ENCODE measurements at places on chromosomes 11 and 22.

DNA sequence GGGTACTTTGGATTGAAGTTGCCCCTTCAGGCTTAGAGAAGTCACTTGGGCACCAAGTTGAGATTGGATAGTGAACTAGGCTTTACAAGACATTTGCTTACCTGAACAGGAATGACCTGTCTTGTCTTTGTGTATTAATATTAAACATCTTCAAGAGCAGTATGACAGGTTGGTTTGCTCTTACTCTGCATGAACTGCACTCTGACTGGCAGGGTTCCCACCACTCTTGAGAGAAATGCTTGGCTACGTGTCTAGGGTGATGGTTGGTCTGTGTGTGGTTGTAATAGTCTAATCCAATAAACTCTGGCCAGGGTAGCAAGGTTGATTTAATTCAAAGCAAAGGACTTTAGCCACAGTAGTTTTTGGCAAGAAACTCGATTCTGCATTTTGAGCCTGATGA, 20.1 kb upstream of the SPTBN2 start:
- DNase-seq: no peak

DNA sequence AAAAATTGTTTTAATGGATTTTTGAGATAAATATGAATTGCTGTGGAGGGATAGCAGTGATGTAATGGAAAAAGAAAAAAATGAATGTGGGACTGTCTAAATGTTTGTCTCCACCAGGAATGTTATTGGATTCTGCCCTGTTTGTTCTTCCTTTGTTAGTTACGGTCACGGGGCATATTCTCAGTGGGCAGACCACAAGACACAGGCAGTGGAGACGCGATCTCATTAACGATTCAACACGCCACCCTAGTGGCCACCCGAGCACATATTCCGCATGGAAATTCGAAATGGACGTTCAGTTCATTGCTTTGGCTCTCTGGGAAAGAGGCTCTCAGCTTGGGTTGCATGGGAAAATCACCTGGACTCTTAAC, 151.8 kb upstream of the TTC12 start:
- DNase-seq: no peak

- DNase-seq: no peak
Observed at GRCh38 chr11:46212720-46213119, 64.7 kb upstream of the CREB3L1 start.

DNA sequence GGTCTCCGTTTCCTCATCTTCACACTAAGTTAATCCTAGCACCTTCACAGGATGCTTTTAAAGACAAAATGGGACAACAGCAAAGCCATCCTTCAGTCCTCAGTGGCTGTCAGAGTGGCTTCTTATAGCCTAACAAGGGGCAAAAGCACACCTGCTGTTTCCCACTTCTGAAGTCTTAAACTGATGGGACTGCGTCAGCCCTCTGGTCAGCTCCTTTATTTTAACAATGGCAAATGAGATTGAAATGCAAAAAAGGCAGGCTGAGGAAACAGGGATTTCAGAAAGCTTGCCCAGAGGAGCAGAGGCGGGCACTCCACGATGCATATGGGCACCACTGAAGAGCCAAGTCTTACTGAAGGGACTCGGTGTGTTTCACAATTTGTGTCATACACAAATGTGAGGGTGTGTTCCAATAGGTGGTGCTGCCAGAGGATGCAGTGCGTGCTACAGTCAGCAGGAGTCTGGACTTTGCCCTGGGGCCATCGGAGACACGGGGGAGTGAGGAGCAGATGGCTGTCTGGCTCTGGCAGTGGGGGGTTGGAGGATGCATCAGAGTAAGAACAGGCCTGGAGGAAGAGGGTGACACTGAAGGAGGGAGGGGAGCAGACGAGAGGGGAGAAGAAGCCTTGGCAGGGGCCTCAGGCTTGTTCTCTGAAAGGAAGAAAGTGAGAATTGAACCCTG, 47.3 kb downstream of the TENM4 start:
- DNase-seq: no peak

DNA sequence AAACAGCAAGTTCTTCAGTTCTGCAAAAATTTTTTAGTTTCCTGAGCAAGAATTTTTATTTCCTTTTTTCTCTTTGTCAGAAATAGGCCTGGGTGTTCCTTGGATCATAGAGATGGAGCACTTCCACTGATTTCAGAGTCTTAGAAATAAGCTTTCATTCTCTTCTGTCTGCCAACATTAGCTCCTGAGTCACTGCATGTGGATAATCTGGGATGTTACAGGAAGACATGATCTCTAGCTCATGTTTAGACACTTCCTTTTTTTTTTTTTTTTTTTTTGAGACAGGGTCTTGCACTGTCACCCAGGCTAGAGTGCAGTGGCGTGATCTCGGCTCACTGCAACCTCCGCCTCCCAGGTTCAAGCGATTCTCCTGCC, 13.2 kb upstream of the TMEM218 start:
- DNase-seq: no peak

DNA sequence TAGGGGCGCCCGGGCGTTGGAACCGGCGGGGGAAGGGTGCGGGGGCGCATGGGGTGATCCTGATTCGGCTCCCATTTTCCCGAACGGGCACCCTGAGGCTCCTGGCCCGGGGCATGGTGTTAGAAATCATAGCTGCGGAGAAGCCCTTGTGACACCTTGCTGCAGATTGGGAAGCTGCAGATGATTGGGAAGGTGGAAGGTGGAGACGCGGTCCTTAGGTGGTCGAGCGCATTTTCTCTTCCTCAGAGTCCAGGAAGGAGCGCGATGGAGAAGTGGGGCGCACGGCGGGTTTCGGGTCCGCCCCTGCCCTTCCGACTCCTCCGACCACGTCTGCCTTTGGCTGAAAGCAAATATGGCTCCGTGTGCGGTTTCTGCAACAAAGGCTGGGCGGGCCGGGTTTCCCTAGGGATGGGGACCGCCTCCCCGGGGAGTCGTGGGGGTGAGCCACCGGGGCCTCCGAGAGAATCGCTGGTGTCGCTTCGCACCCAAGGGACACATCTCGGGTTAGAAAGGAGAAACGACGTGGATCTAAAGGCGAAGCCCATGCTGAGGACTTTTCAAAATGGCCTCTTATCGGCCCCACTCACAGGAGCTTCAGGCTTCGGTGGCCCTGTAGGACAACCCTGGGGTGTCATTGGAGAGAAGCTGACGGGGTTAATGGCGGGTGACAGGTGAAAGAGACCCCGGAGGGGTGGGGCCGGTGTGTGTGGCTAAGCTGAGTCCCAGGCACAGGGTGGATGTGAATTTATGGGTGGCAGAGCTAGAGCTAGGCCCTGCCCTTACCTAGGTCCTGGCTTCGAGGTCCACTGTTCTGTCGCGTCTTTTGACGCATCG, 707 bp upstream of the FTH1 start:
- DNase-seq: peak; percentile 26

- DNase-seq: no peak
Observed at GRCh38 chr22:39664485-39665200, 94.1 kb downstream of the CACNA1I start.

GRCh38 chr11:120956710-120957495, 67.0 kb upstream of the TBCEL start:
- DNase-seq: no peak

DNA sequence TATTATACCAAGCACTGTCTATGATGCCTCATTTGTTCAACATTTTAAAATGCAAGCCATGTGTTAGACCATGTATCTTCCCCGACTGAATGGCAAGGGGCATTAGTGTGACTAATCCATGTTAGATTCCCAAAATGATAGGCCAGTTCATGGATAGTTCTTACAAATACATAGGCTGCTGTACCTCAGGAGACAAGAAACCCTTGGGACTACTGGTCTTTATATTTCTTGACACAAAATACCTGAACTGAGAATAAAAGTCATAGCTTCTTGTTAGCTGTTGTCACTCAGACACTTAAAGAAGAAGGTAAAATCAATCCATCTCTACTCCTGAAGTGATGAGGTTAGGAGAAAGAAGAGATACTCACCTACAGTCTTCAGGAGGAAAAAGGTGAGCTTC, at the start of gene OR8D4:
Gene OR8D4, plus strand, starts transcription at position 301 of the 400 bp plus-strand sequence. CDS start 4,265 bp downstream, outside the sequence.
- no peak for DNase-seq

DNA sequence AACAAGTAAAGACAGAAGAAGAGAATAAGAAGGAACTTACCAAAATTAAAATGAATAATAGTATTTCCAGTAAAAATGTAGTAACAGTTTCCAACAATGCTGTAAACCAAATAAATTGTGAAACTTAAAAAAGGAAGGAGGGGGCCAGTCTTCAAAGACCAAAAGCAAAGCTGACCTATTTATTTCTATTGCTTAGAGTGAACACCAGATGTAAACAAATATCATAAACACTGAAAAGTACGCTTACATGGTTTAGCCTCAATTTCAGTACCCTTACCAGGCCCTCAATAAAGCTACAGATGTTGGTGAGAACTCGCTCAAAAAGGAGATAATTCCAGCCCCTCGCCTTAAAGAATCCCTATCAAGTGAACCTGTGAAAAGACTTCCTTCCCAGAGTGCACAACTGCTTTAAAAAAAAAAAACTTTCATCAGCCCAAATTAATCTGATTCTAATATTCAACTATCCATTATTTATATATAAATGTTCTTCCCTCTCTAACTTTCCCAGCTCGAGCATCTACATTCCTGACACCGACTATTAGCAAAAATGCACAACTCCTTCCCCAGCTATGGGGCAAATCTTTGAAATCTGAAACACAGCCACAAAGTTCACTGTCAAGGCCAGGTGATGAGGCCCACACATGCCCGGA, 2.4 kb downstream of the PHF21A start:
- DNase-seq: no peak

DNA sequence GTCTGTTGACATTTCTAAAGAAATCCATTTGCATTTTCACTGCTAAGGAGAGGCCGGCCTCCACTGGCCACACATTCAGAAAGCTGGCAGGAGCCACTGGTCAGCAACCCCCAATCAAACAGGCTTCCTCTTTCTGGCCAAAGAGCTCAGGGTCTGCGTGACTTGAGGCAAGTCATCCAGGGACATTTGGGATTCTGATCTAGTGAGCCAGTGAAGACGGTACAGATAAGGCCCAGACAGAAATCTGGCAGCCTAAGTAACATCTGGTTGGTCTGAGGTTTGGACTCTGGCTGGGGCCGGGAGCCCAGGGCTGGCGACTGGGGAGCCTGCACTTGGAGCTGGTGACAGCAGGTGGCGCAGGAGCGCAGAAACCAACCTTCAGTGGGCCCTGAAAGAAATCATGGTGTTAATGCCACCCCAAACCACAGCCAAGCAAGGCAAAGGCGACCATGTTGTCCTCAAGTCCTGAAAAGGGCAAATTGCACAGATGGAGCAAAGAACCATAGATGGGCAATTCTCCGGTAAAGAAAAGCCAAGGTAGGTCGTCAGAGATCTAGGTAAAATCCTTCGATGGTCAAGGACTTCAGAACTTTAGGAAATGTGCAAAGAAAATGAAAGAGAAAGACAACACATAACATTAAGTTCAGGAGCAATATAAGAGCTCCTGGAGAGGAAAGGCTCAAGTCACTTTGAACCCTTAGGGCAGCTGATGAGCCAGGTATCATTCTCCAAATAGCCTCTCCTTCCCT, 99.4 kb upstream of the BLID start:
- no peak for DNase-seq

DNA sequence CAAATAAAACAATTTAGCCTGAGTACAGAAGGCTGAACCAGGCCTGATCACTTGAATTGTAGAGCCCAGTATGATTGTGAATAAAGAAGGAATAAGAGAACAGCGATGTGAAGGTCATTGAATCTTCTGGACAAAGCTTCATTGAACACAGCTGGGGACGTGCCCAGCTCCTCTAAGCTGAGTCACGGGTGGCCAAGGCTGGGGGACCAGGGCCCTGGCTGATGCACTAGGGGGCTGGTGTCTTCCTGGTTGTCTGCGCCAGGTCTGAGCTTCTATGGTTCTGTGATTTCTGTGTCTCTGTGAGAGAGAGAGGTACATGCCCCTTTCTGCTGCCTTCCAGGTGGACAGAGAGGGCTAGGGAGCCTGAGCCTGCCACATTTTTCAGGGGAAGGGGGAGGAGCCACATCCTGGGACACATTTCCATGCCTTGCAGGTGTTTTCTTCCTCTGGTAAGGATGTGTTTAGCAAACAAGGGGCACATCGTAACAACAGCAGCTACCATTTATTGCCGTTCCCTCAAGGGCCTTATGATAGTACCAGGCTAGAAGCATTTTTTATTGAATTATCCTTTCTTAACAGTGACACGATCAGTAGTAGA, 135.7 kb downstream of the C11orf91 start:
- no peak for DNase-seq

- no peak for DNase-seq
Observed at GRCh38 chr11:124170801-124171586, 12.2 kb upstream of the OR10D3 start.

GRCh38 chr11:113715882-113716625, 9.9 kb upstream of the TMPRSS5 start:
- DNase-seq: no peak

DNA sequence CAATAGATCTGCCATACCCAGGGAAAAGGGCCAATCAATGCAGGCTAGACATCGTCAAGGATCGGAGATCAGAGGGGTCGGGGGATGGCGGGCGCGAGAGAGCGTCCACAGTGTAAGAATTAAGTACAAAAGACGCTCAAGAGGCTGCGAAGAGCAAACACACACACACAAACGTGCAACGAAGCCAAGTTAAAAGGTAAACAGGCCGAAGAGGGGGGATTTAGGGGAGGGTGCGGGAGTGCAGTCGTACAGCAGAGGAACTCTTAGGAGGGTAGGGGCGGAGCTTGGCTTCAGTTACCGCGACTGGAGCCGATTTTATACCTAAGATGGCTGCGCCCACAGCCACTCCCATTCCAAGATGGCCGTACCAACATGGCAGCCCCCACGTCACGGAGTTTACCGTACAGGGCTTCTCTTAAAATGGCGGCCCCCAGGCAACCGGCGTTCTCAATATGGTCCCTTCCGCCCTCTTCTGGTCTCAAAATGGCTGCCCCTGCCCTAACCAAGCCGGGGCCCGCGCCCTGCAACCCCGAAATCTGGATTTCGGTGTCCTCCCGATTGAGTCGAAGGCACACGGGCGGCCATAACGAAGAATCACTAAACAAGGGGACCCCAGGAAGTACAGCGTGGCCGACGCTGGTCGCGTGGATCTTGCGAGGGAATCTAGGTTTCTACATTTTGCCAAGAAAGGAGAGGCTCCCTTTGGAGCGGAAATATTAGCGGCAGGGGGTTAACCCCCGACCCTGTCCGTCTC, 1.9 kb downstream of the GNG3 start:
- DNase-seq: peak; percentile 95

DNA sequence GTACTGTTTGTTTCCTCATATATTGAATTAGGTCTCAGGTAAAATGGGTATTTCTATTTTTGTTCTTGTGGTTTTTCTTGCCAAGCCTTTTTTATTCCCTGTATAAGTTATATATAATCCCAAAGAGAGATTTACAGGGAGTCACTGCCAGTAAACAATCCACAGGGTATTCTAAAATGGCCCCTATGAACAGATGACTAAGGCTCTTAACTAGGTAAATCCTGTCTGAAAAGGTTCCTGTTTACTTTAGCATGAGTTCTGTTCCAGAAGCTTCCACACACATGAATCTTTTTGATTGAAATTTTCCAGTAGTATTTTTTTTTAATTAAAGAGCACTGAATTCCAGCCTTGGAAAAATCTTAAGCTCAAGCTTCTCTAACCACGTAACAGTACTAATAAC, 552.8 kb upstream of the CCDC179 start:
- DNase-seq: no peak

GRCh38 chr11:128663824-128664223, 30.0 kb upstream of the FLI1 start:
- DNase-seq: no peak

GRCh38 chr22:42984397-42984796, 30.6 kb downstream of the PACSIN2 start:
- no peak for DNase-seq

- DNase-seq: no peak
Observed at GRCh38 chr22:29152045-29152953, 53.4 kb upstream of the EMID1 start.

All from activated CD4-positive, alpha-beta T cell treated with anti-CD3 and anti-CD28 coated beads for 1 hour (primary cell).